Hepatic stellate cell (primary cell): ENCODE measurements at places on chromosomes 16 and 17.

DNA sequence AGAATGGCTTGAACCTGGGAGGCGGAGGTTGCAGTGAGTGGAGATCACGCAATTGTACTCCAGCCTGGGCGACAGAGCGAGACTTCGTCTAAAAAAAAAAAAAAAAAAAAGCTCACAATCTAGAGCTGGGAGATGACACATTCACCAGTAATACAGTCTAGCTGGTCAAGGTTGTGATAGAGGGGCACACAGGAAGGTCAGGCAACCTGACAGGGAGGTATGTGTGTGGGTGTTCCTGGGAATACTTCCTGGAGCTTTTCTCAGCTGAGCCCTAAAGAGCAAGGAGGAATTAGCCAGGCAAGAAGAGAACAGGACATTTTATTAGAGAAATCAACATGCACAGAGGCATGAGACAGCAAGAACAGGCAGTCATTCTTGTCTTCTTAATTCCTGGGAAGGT lies 216.7 kb downstream of the SHISA9 start:
- no peak for DNase-seq

- DNase-seq: peak; percentile 51
Observed at GRCh38 chr17:59311051-59311468, 20.4 kb upstream of the YPEL2 start.

- peak; percentile 25 for DNase-seq
Observed at GRCh38 chr17:62995377-62995885, 29.4 kb downstream of the TANC2 start.

- DNase-seq: no peak
Observed at GRCh38 chr17:72455562-72455961, 334.7 kb downstream of the SOX9 start.

GRCh38 chr16:59058250-59058649 lies 324.1 kb upstream of the GOT2 start:
- no peak for DNase-seq

- no peak for DNase-seq
Observed at GRCh38 chr17:1286379-1287106, 7.1 kb downstream of the TRARG1 start.

DNA sequence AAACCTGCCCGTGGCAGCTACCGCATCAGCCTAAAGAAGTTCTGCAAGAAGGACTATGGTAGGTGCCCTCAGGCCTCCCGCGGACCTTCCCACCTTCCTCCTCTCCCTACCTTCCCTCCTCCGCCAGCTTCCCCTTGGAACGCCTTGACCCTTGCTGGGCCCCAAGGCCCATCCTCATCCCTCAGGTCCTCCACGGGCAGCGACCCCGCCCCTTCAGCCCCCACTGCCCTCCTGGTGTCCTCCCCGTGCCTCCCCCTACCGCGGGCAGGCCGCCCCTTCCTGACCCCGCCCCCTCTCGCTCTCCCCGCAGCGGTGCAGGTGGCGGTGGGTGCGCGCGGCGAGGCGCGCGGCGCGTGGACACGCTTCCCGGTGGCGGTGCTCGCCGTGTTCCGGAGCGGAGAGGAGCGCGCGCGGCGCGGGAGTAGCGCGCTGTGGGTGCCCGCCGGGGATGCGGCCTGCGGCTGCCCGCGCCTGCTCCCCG lies 1.4 kb upstream of the TBC1D24 start:
- DNase-seq: no peak

DNA sequence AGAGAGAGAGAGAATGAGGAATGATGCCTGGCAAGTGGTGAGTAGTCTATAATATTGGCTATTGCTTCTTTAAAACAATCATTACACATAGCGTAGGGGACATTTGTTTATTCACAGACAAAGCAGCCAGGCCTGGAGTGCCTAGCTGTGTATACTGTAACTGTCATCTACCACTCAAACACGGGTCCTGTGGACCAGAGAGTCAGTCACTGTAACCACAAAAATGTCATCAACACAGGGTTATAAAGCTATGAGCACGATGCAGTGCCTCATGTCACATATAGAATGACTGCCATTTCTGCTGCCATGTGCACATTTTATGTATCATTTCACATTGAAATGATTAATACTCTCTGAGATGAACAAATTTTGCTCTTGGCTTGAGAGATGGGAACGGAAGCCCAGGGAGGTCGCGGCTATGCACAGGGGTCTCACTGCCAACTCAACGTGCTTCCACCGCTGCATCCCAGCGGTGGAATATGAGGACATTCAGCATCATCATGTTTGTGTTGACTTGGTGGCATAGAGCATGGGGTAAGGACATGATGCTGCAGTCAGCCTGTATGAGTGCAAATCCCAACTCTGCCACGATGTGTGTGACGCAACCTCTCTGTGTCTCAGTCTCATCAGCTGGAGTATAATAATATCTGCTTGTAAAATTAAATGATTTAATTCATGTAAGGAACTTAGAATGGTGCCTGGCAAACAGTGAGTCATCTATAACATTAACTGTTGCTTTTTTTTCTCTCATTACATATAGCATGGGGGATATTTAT lies 3.3 kb downstream of the MT1H start:
- DNase-seq: no peak

GRCh38 chr16:14301169-14302030 lies 230.3 kb downstream of the MRTFB start:
- DNase-seq: peak; percentile 56

GRCh38 chr16:68447653-68448359 lies 502 bp downstream of the SMPD3 start:
- no peak for DNase-seq

- no peak for DNase-seq
Observed at GRCh38 chr16:15398618-15399316, 3.2 kb downstream of the MPV17L start.

- DNase-seq: no peak
Observed at GRCh38 chr17:38797158-38797490, 2.2 kb downstream of the PIP4K2B start.

GRCh38 chr16:69219279-69219678 lies 32.3 kb downstream of the SNTB2 start:
- DNase-seq: no peak

GRCh38 chr16:46700048-46700447 lies 10.6 kb downstream of the ORC6 start:
- no peak for DNase-seq

DNA sequence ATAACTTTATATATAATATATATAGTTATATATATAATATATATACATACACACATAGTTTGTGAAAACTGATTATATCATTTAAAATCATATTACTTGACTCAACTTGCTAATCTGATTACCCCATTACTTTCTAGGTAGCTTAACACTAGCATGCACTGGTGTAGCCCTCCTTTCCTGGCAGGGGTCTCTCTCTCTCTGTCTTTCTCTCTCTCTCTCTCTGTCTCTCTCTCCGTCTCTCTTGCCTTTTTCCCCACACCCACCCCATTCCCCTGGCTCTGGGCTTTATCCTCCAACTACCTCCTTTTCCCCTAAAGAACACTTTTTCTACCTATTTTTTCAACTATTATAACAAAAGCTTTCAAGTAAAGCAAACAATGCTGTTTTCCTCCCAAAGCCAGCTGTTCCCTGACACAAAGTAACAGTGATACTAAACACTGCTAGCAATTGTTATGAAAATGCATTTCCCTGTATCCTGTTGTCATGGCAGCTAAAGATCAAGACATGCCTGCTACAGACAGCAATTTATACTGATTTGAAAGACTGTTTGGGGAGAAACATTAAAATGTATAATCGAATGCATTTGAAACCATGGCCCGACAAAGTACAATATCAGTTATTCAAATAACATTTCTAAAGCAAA lies 89.4 kb downstream of the CHD9NB start:
- no peak for DNase-seq

DNA sequence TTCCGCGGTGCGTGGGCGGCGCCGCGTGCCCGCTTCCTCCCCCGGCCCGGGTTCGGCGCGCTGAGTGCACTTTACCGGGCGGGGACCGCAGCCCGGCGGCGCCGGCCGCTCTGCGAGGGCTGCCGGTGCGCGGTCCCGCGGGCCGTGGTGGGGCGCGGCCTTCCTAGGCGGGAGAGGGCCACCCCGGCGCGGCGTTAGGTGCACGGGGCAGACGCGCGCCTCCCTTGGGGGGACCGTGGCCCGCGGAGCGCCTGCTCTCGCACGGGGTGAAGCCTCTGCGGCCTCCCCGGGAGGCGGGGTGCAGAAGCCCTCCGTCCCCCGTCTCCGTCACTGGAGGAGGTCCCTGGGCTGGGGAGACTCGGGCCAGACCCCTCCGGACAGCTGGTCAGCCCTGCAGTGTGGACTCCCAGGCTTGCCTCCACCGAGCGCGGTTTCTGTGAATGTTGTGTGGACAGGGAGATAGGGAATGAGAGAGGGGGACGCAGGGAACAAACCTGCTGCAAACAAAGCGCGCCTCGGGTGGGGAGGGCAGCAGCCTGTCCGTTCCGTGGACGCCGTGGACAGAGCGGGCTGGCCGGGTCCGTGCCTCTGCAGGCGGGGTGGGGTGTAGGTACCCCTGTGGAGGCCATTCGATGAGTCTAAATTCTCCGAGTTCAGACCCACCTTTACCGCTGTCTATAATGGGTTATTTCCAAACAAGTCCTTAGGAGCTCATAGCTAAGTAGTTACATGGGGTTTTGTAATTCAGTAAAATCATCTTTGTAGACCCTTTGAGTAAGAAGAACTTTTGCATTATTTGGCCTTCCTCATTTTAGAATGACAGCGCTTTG lies 721 bp downstream of the TBCD start:
- peak; percentile 63 for DNase-seq

DNA sequence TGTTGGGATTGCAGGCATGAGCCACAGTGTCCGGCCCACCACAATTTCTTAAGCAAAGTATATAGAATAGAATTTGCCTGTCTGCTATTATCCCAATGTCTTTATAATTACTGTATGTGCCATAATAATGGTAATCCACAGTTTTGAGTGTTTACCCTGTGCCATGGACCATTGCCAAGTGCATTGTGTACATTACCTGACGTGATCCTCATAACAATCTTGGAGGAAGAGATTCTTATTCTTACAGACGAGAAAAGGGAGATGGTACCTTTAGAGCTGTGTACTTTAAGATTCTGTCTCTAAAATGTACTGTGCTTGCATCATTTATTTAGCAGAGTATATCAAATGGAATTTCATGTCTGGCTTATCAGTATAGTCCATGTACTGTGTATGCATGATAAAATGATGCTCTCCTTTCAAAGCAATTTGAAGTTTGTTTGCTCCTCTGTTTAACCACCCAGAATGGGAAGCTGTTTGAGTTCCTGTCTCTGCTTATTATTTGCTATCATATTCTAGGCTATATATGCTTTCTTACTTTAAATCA lies 13.8 kb upstream of the CDR2 start:
- no peak for DNase-seq
